Tongue (tissue), 3 donors: ENCODE measurements at places on chromosomes 7 and 10. TPM values are rescaled to one million over a fixed set of nuclear protein-coding genes. Genes with fewer than 3 reads are reported as not detected.

Gene TRIM50
- 0.31 TPM for total RNA-seq

- DNase-seq, result no peak
These were observed 149.5 kb downstream of the SEC23IP start for GRCh38 chr10:120041807-120042559.

DNA sequence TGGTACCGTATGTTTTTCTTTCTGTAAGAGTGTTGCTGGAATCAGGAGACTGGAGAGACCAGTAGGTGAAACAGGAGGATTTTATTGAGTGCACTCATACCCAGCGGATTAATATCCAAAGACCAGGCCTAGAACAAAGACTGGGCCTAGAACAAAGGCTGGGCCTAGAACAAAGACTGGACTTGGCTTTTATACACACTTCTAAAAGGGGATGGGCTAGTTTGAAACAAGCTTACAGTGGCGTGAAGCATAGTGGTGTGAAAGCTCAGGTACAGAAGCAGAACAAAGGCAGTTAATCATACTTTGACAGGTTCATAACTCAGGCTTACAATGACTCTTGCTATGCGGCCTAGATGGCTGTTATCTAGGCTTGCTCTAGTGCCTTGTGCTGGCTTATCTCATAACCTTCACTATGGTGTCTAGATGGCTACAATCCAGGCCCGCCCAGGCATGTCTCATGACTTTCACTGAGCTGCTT lies 67.7 kb downstream of the TRIM24 start:
- no peak for DNase-seq

DNA sequence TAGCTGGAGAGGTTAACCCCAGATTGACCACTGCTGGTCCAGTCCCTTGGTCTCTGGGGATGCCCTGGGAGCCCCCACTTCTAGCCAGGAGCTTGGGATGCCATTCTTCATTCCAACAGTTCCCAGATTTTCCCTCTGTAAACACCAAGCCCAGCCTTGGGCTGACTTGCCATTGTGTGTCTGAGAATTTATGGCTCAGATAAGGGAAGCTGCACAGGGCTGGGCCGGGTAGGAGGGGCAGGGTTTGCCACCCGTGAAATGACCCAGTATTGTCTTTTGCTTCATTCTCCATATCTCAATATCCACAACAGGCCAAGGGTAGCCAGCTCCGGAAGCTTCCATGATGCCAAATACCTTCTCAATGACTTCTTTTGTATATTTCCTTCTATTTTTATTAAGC lies 32.1 kb downstream of the AFAP1L2 start:
- no peak for DNase-seq

Gene IDI2
- total RNA-seq, result not detected
